ENCODE measurements at places on chromosomes 6 and 20.

DNA sequence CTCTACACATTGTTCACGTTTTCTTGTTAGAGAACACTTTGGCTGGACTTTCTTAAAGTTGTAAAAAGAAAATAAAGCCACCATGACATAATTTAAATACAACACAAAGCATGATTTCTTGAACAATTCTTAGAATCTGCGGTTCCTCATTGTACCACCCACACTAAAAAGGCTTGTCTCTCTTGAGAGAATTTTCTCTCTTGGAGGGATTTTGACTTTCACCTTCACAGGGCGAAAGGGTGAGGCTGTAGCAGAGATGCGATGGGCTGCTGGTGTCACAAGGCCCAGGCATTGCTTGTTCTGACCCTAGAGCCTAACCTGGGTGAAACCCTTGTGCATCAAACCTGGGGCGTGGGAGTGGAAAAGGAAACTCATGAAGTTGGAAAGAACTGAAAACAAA lies 122.7 kb upstream of the RIPOR2 start:
- no peak for DNase-seq

- no peak for DNase-seq
Measured at GRCh38 chr6:21406316-21406715, 187.2 kb upstream of the SOX4 start.

- no peak for DNase-seq
Measured at GRCh38 chr20:62349556-62350097, 17.5 kb downstream of the LAMA5 start.

DNA sequence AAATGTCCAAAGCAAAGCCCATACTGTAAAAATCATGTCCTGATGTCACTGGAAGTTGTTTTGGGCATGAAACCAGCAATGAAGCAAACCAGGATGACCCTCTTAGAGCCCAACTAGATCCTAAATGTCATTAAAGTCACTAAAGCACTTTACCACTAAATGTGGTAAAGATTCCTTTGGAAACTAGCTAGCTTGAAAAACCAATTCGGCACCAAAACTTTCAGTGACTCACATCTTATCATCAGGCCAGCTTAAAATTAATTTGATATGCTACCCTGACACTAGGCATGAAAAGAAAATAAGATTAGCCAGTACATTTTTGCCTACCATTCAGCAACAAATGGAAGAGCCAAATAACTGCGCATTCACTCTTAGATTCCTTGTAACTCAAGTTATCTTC lies 145.8 kb downstream of the PACRG start:
- DNase-seq: no peak

DNA sequence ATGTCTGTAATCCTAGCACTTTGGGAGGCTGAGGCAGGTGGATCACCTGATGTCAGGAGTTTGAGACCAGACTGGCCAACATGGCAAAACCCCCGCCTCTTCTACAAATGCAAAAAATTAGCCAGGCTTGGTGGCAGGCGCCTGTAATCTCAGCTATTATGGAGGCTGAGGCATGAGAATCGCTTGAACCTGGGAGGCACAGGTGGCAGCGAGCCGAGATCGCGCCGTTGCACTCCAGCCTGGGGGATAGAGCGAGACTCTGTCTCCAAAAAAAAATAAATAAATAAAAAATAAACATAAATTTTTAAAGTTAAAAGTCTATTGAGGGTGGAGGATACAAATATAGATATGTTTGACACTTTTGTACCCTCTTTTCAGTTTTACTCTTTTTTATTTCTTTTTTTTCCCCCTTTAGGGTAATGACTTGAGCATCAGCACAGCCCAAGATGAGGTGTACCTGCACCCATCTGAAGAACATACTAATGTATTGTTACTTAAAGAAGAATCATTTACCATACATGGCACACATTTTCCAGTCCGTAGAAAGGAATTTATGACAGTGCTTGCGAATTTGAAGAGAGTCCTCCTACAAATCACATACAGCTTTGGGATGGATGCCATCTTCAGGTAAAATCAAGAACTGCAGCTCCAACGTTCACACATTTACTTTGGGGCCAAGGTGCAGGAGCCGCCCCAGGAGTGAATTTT lies 368.9 kb downstream of the LAMA2 start:
- DNase-seq: peak; percentile 33

- DNase-seq: no peak
Measured at GRCh38 chr20:47156301-47157137, 200.0 kb downstream of the ZMYND8 start.

GRCh38 chr6:13413466-13413862 lies 73.9 kb downstream of the GFOD1 start:
- no peak for DNase-seq

GRCh38 chr6:118469468-118469867 lies 78.6 kb upstream of the PLN start:
- DNase-seq: no peak

DNA sequence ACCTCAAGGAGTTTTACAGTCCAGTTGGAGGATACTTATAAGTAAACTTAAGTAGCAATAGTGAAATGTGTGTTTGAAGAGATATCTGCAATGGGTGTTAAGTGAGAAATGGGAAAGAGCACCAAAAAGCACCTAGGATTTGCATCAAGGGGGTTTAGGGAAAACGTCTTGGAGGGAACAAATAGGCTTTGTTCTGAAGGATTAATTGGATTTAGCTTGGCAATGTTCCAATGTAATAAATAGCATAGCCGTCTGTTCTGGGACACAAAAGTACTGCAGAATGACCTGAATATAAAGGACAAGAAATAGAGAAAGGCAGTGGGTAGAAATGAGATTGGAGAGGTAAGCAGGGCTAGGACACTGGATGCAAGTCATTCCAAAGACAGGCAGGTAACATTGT lies 2.8 kb upstream of the MYO6 start:
- DNase-seq: no peak

- no peak for DNase-seq
Measured at GRCh38 chr6:136137008-136137692, 113.0 kb downstream of the MTFR2 start.

Measured in AG09309 (cell line).